ENCODE measurements at places on chromosomes 7 and 10. TPM values are rescaled to one million over a fixed set of nuclear protein-coding genes. Genes with fewer than 3 reads are reported as not detected.

Gene ZNF786
- total RNA-seq, result 3.6 TPM

Gene CHST3
- total RNA-seq, result 29.7 TPM

Gene TCERG1L
- total RNA-seq, result not detected

Gene KCP
- total RNA-seq, result 5.2 TPM

Gene AOAH
- total RNA-seq, result 0.51 TPM

Gene PRKCQ
- 4.5 TPM for total RNA-seq

GRCh38 chr7:87148332-87148955 is 3.8 kb upstream of the DMTF1 start:
- DNase-seq, result no peak

GRCh38 chr7:5567790-5568189 is 144.2 kb upstream of the TNRC18 start:
- DNase-seq, result no peak

DNA sequence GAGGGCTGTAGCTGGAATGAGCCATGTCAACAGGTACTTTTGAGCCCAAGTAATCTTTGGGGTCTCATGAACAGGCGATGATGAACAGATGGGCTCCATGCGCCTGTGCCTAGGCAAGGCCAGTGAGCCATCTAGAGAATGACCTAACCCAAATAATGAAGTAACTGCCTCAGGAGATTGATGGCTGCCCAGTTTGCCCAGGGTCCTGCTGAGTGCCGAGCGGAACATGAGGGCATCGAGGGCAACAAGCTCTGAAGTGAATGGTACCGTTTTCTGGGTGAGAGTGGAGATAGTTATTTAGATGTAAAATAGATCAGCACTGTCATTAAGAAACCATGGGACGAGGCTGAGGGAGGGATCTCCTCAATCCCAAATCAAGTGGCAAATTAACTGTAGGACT is 77.9 kb downstream of the EZH2 start:
- DNase-seq, result no peak

DNA sequence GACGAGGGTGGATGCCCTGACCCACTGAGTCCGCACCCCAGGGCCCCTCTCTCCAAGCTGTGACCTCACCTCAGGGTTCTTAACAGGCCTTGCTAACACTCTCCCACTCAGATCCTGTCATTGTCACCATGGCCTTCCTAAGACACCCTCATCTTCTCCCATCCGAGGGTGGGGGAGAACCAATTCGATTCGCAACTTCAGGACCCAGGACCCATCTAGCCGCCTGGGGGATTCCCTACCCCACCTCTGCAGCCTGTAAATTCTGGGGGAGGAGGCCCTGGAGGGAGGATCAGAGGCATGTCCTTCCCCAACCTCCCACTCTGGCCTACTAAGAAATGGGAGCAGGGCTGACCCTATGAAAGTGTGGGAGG is 17.4 kb downstream of the TRIM8 start:
- no peak for DNase-seq

DNA sequence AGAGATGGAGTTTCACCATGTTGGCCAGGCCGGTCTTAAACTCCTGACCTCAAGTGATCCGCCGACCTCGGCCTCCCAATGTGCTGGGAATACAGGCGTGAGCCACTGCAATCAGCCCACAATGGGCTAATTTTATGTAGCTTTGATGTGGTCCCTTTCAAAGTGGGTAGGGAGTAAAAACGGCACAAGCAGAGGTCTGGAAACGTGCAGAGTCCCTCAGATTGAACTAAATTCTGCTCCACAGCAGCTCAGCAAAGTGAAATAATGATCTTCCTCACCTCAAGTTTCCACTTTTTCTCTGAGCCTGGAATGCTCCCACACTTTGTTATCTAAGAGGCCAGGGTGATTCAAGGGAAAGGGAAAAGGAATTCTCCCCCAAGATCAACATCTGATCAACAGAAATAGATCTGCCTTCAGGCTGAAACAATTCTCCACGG is 6.1 kb downstream of the CCDC3 start:
- no peak for DNase-seq

GRCh38 chr10:132257271-132257670 is 50.5 kb downstream of the STK32C start:
- DNase-seq, result no peak

Measured in epithelial cell of proximal tubule (primary cell).